ENCODE measurements at places on chromosomes 11 and 22.

- no peak for DNase-seq
Observed at GRCh38 chr11:15870911-15871310, 485.4 kb downstream of the SOX6 start.

GRCh38 chr22:41841085-41841712 is 8.3 kb downstream of the SREBF2 start:
- no peak for DNase-seq

DNA sequence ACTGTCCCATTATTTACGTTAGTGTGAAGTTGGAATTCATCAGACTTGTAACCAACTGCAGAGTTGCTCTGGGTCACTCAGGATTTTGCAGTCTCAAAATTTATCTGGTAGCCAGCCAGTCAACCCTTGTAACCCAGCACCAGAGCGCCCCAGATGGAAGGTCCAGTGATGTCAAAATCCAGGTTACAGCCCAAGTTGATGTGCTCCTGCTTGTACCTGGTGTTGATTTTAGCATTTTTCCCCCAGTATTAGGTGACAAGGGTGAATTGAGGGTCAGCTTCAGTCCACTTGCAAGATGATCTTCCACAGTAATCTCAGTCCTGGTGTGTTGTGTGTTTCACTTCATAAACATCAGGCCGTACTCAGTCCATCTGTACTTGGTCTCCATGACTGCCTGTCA is 7.5 kb downstream of the TIMM10B start:
- DNase-seq: no peak

DNA sequence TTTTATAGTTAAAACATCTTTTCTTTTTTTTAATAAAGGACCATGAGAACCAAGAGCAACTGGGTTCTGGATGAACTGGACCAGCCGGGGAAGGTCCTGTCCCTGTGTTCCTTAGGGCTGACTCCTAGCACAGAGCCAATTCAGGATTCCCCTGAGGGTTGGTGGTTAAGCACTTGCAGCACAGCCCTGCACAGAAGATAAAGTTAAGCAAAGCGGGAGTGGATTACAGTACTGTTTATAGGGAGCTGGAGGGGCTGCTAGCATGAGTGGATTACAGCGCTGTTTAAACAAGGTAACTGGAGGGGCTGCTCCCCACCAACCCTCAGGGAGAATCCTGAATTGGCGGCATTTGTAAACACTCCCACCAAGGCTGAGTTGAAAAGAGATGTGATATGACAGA is 90.6 kb downstream of the CELSR1 start:
- DNase-seq: peak; percentile 24

Measured in NCI-H345 (cell line).